Esophagus squamous epithelium (tissue), 5 donors: ENCODE measurements at places on chromosomes 11 and 22.

DNA sequence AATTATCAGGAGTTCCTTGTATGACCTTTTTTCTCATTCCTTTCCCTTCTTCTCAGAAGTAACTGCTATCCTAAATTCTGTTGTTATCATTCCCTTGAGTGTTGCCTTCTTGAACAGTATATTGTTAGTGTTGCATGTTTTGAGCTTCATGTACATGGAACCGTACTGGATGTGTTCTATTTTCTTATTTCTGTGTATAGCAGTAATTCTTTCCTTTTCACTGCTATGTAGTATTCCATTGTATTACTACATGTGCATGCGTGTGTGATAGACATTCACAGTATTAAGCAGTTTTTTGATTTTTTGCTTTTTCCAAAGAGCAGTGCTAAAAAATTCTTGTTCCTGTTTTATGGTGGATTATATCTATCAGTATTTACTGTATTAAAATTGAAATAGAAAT lies 90.3 kb upstream of the RAB1B start:
- no peak for DNase-seq

- DNase-seq: no peak
Observed at GRCh38 chr22:37146507-37147180, 3.1 kb downstream of the IL2RB start.

DNA sequence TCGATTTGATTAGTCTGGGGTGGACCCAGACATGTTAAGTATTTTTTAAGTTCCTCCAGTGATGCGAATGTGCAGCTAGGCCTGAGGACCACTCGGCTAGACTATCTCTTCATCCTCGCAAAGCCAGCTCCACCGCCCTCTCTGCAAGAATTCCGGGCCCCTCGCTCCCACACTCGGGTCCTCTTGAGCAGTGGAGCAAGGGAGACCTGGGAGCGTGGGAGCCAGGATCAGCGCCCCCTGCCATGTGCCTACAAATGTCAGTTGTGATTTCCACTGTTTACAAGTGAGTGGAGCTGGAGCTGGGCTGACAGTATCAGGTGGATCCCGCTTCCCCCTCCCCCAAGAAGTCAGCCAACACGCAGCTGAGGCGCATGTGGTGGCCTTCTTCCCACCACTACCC lies 6.7 kb downstream of the B3GNT6 start:
- DNase-seq: no peak

GRCh38 chr11:129453293-129453721 lies 77.7 kb downstream of the BARX2 start:
- DNase-seq: no peak

GRCh38 chr11:132330515-132330914 lies 960.1 kb downstream of the NTM start:
- DNase-seq: no peak

- DNase-seq: no peak
Observed at GRCh38 chr11:59226396-59226795, 13.7 kb upstream of the MPEG1 start.

- DNase-seq: no peak
Observed at GRCh38 chr11:57980201-57980600, 43.5 kb upstream of the OR9Q1 start.

- no peak for DNase-seq
Observed at GRCh38 chr11:95655536-95655935, 134.0 kb downstream of the FAM76B start.

- no peak for DNase-seq
Observed at GRCh38 chr22:28441720-28442263, 237.8 kb downstream of the TTC28 start.

DNA sequence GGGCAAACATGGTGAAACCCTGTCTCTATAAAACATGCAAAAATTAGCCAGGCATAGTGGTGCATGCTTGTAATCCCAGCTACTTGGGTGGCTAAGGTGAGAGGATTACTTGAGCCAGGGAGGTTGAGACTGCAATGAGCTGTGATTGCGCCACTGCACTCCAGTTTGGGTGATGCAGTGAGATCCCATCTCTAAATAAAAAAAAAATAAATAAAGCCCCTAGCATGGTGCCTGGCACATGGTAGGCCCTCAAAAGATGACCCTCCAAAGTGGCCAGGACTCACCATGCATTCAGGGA lies 74.6 kb downstream of the PTPRJ start:
- DNase-seq: no peak

DNA sequence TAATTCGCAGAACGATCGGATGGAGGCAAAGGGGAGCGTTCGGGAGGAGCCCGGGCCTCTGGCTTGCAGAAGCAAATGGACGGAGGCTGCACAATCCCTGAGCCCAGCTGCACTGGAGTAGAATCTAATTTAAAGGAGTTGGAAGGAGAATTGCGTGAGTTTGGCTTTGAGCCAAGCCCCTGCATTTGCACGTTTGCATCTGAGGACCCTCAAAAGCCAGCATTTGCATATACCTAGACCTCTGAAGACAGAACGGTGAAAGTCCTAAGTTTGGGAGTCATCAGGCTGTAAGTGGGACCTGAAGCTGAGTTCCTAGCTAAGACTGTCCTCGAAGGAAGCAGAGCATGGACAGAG lies 15.6 kb downstream of the TP53AIP1 start:
- DNase-seq: no peak

DNA sequence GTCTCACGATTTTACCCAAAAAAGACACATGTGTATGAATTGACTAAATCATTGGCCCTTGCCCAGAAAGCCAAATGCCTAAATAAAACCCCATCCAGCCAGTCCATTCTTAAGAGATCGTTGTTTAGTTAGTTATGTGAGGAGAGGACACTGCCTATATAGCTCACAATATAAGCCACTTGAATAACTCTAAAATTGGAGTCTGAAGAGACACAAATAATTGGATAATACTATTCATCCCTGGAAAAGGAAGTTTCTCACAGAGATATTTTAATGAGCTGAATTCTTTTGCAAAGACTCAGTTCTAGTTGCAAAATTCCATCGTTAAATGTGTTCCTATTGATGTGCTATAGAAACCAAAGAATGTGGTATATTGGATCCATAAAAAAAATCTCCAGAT lies 176.7 kb downstream of the SOX6 start:
- no peak for DNase-seq

GRCh38 chr22:24422102-24422665 lies 5.2 kb upstream of the ADORA2A start:
- DNase-seq: no peak

- DNase-seq: no peak
Observed at GRCh38 chr11:5809122-5809519, 397 bp downstream of the OR52N2 start.

DNA sequence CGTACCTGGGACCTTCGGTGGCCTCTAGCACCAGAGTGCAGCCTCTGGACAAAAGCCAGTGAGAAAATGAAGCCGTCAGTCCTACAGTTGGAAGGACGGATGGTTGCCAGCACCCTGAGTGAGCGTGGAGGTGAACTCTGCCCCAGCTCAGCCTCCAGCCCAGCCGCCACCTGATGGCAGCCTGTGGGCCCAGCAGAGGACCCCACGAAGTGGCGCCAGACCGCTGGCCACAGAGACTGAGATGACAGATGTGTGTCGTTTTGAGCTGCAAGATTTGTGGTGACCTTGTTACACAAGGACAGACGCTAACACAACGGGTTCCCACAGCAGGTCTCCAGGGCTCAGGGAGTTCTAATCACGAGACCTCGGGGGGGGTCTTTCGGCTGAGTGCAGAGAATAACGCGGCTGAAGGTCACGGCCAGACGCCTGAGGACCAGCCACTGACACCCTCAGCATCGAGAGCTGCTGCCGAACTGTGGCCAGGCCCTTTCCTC lies 75.0 kb downstream of the BRD1 start:
- no peak for DNase-seq

GRCh38 chr22:31055635-31056159 lies 25.4 kb upstream of the SMTN start:
- no peak for DNase-seq

DNA sequence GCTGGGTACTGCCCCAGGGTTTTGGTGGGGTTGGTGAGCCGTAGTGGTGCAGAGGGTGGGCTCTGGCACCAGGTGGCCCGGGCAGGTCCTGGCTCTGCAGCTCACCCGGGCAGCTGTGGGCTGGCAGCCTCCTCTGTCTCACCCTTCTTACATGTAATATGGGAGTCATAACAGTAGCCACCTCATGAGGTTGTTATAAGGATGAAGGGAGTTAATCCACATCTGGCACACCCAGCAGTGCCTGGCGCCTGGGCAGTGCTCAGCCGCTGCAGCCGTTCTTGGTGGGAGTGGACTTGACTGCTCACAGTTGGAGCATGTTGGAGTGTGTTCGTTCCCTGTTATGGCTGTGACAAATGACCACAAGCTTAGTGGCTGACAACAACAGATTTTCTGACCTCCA lies 28.7 kb downstream of the IGHMBP2 start:
- DNase-seq: no peak

DNA sequence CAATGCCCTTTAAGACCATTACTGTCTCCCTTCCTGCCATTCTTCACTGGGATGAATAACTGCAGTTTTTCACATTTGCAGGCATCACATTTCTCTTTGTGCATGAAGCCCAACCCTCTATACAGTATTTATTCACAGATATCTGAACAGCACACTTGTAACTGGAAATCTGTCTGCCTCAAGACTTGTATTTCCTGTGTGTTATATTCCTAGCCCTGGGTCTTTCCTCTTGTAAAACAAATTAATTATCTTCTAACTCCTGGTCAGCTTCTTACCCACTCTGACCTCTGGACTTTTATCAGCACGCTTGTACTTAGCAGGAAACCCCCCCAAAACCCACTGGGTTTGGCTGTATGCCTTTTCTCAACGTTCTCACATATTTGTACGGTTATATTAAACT lies 2.0 kb downstream of the CSRP3 start:
- DNase-seq: no peak

GRCh38 chr11:94295534-94295933 lies 8.8 kb upstream of the IZUMO1R start:
- no peak for DNase-seq

DNA sequence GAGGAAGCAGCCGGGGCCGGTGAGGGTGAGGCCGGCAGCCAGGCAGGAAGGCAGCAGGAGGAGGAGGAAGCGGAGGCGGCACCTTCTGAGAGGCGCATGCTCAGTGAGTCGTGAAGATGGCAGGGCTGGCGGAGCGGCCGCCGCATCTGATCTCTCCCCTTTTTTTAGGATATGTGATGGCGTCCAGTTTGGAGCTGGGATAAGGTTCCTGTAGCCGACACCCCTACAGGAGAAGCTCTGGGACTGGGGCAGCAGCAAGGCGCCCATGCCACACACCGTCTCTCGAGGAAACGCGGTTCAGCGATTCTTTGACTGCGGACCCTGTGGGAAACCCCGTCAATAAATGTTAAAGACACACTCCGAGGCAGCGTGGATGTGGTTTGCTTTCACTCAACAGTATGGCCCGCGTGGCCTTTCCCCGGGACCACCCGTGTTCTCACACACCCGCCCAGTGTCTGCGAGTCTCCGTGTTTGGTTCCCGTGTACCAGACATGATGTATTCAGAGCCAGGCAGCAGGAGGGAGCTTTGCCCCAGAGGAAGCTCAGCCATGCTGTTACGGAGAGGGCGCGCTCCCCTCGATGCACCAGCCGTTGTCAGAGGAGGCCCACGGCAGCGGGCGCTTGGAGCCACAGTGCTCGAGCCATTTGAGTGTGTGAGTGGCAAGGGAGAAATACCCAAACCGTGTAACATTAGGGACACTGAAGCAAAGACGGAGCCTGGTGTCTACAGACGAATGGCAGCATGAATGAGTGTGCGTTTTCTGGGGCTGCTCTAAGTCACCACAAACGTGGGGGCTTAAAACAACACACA lies 27.7 kb upstream of the PARVB start:
- DNase-seq: peak; percentile 26

GRCh38 chr11:46001448-46001914 lies 79.0 kb downstream of the LARGE2 start:
- no peak for DNase-seq

- DNase-seq: no peak
Observed at GRCh38 chr11:78261828-78262227, 73.1 kb downstream of the USP35 start.

DNA sequence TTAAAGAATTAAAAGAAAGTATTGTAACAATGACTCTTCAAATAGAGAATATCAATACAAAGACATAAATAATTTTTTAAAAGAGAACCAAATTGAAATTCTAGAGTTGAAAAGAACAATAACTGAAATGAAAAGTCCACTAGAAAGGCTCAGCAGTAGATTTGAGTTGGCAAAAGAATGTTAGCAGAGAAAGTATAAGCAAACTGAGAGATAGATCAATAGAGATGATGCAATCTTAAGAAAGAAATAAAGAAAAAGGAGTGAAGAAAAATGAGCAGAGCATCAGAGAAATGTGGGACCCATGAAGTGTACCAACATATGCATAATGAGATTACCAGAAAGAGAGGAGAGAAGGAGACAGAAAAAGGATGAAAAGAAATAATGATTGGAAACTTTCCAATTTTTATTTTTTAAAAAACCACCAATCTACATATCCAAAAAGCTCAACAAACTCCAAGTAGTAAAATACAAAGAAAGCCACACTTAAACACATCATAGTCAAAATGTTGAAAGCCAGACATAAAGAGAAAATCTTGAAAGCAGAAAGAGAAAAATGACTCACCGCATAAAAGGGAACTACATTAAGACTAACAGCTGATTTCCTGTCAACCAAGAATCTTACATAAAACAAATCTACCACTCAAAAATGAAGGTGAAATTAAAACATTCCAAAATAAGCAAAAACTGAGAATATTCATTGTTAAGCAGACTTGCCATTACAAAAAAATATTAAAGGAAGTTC lies 20.9 kb downstream of the NCF4 start:
- no peak for DNase-seq

- no peak for DNase-seq
Observed at GRCh38 chr22:49574881-49575702, 252.6 kb downstream of the BRD1 start.

- DNase-seq: no peak
Observed at GRCh38 chr11:116793772-116794097, 2.1 kb upstream of the APOA5 start.

DNA sequence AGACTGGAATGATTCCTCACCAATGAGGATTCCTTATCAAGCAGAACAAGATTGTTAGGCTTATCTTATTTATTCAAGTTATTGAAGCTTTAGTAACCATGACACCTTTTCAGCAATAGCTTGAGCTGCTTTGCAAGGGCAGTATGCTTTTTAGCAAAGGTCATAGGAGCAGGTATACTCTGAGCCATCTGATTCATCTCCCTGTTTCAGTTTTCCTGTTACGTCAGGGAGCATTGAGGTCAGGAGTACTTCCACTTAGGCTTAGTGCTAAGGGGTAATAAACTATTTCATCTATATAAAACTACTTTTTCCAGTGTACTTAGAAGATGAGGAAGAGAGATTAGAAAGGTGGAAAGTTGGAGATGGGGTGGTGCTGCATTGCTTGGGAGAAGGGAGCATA lies 17.7 kb upstream of the ANKRD42 start:
- no peak for DNase-seq

GRCh38 chr11:69497221-69497787 lies 15.8 kb downstream of the LINC01488 start:
- no peak for DNase-seq

DNA sequence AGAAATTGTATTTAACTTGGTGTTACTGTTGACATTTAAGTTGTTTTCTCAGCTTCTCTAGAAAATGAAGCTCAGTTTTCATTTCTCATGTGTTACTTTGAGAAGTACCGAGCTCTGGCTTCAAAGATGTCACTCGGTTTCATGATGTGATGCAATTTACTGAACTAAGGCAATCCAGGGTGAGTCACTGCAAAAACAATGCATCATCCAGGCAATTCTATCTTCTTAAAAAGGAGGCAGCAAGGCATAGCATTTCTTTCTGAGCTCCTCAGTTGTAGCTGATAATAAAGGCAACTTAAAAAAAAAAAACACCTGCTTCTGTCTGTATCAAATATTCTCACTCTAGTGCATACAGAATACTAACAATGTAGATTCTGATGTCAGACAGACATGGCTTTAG lies 91.1 kb upstream of the KCNA4 start:
- DNase-seq: no peak

- DNase-seq: no peak
Observed at GRCh38 chr11:97742717-97743116, 1278.0 kb upstream of the CNTN5 start.
